Aorta (tissue), 5 donors: ENCODE measurements at places on chromosomes 6 and 20. TPM values are rescaled to one million over a fixed set of nuclear protein-coding genes. Genes with fewer than 3 reads are reported as not detected.

The CST2 gene
- total RNA-seq = not detected

The ITPR3 gene
- 11.9 TPM for total RNA-seq

- DNase-seq = no peak
Observed at GRCh38 chr6:26538572-26538902, 371 bp downstream of the HMGN4 start.

The PPP1R16B gene
- 13.4 TPM for total RNA-seq

- DNase-seq = no peak
Observed at GRCh38 chr6:13400772-13401171, 72.4 kb upstream of the TBC1D7 start.

GRCh38 chr6:38566295-38567030 lies 73.3 kb downstream of the BTBD9 start:
- no peak for DNase-seq

DNA sequence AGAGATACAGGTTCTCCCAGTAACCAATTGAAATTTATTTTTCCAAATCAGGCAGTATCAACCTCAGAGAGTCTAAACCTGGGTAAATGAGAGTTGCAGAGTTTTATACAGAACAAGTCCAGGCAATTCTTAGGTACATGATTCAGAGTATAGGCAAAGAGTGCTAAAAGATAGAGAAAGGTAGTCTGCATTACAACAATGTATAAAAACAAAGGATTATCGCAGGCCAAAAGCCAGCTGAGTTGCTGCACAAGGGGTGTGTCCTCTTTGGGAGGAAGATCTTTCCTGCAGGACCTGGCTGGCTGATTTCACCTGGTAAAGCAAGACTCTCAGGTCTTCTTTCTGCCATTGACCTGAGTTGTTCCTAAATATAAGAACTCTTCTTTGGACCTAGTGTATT lies 48.9 kb upstream of the ECHDC1 start:
- no peak for DNase-seq
